HFFc6 (cell line): ENCODE measurements at places on chromosomes 7 and 10. TPM values are rescaled to one million over a fixed set of nuclear protein-coding genes. Genes with fewer than 3 reads are reported as not detected.
A peak's percentile ranks its signal among the peaks of the same experiment; 100 is the strongest.

- H3K4me1 ChIP-seq: no peaks in the 10 kb centered on the region
- no peak overlapping the region for H3K4me3 ChIP-seq
- no peak for DNase-seq
- no peak overlapping the region for H3K27ac ChIP-seq
- H3K36me3 ChIP-seq: no peaks in the 10 kb centered on the region
Measured at GRCh38 chr7:106862317-106863089, 2.6 kb upstream of the PIK3CG start.

DNA sequence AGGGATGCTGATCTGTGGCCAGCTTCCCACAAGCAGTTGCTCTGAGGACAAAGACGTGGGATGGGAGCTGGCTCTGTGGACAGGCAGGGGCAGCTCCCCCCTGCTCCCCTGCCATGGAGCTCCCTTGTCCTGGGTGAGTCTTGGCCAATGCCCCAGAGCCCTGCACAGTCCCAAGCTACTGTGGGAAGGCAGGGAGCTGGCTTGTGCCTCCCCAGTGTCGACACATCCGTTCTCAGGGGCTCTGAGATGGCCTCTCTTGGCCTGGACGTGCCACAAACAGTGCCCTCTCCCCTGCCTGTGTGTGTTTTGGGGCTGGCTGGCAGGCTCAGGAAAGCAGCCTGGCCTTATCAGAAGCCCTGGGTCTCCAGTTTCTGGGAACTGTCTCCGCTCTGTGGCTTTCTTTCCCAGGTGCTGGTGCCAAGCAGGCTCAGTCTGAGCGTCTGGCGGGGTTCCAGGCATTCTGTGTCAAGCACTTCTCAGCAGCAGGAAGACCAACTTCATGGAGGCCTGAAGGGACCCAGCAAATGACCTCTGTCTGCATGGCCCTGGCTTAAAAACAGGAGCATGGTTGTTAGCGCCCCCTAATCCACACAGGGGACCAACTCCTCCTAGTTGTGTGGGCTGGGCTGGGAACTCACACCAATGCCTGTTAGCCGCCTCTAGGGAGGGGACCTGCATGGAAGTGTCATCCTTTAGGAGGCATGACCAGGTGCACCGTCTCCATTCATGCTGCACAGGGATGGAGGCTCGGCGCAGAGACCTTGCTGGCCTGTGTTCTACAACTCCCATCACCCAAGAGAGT is 375.2 kb downstream of the RPS24 start:
- no peak for DNase-seq
- no peak overlapping the region for H3K27ac ChIP-seq
- no peak overlapping the region for H3K4me3 ChIP-seq
- no peaks in the 10 kb centered on the region for H3K36me3 ChIP-seq

Gene IDI2
- not detected in 3 replicates for total RNA-seq

Gene CLCN1
- total RNA-seq: not detected in 3 replicates

DNA sequence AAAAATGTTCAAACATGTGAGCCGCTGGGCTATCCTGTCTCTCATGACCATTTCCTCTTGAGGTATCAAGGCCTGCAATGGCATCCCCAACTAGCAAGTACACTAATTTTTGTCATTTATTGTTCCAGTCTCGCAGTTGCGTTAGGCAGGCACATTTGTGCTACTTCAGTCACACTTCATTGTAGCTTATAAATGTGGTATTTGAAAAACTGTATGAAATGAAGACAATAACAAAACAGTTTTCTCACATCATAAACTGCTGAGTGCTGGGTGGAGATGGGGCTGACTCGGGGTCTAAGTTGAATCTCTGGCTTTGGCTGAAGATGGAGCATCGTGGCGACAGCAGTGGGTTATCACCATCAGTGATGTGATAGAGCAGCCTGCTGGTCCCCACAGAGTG is 92.7 kb downstream of the FAM13C start:
- H3K36me3 ChIP-seq: no peaks in the 10 kb centered on the region
- H3K4me1 ChIP-seq: no peaks in the 10 kb centered on the region
- DNase-seq: no peak
- H3K27me3 ChIP-seq: no peaks in the 10 kb centered on the region; the same call in 1 of the 2 replicates
- no peak overlapping the region for H3K27ac ChIP-seq
- H3K4me3 ChIP-seq: no peak overlapping the region

DNA sequence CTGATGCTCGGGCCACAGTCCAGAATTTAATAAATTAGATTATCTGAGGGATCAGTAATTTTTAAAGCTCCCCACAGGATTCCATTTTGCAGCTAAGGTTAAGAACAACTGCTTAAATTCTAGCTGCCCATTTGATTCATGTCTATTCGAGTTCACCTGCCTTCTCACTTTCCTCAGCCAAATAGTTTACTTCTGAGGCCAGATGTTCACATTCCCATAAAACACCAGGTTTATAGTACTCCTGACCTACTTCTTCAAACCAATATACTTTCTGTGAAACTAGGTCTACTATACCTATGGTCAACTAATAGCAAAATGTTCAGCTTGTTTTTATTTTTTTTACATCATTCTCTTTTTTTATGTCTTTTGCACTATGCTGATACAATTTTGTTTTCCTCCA is 86.3 kb downstream of the GPR158 start:
- no peak overlapping the region for H3K27ac ChIP-seq
- no peaks in the 10 kb centered on the region for H3K4me1 ChIP-seq
- no peak overlapping the region for H3K4me3 ChIP-seq
- DNase-seq: no peak
- no peaks in the 10 kb centered on the region for H3K36me3 ChIP-seq

DNA sequence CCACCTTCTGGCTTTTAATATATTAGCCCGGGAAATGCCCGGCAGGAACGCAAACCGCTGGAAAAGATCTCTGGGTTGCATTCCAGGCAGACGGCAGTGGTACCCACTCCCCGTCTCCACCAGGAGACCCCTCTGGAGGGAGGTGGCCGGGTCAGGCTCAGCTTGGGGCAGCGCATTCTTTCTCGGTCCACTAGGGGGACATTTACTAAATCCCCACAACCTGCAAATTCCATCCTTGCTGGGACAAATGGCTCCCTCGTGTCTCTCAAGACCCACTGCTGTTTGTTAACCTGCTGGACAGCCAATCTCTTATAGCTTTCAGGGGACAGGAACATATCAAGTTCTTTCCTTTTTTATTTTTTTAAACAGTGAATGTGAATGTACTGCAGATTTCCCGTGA is 45.8 kb upstream of the CARD11 start:
- no peaks in the 10 kb centered on the region for H3K36me3 ChIP-seq
- no peak for DNase-seq
- H3K27me3 ChIP-seq: peaks cover 3% of the 10 kb centered on the region; the same call in 1 of the 2 replicates
- H3K4me1 ChIP-seq: no peaks in the 10 kb centered on the region

GRCh38 chr10:131726076-131726880 is 174.5 kb upstream of the PPP2R2D start:
- no peaks in the 10 kb centered on the region; the same call in 1 of the 2 replicates for H3K27me3 ChIP-seq
- H3K27ac ChIP-seq: no peak overlapping the region
- no peaks in the 10 kb centered on the region; the same call in 1 of the 2 replicates for H3K36me3 ChIP-seq
- H3K4me3 ChIP-seq: no peak overlapping the region
- no peak for DNase-seq
- no peaks in the 10 kb centered on the region for H3K4me1 ChIP-seq

- H3K27me3 ChIP-seq: peaks cover 3% of the 10 kb centered on the region; the same call in 1 of the 2 replicates
- H3K36me3 ChIP-seq: no peaks in the 10 kb centered on the region
- H3K4me1 ChIP-seq: peaks cover 18% of the 10 kb centered on the region
- H3K27ac ChIP-seq: no peak overlapping the region
Measured at GRCh38 chr10:38007551-38007950, 2.9 kb upstream of the ZNF33A start.

DNA sequence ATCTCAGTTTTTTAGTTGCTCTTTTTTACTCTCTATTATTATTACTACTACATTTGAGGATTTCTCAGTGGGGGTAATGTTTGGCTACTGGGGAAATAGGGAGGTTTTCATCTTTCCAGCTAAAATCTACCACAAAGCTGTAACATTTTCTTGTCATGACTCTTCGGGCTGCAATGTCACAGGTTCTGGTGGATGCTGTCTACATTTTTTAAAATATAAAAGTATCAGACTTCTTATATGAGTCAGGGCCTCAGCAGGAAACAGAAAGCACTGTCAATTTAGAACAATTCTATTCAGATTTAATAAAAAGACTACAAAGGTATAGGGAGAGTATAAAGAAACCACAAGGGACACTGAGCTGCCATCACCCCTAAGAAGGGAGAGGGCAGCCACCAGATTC is 61.6 kb downstream of the DNAJC12 start:
- no peak for DNase-seq
- H3K36me3 ChIP-seq: no peaks in the 10 kb centered on the region
- H3K27ac ChIP-seq: no peak overlapping the region
- H3K4me3 ChIP-seq: no peak overlapping the region
- peaks cover 10% of the 10 kb centered on the region; the same call in 1 of the 2 replicates for H3K27me3 ChIP-seq

DNA sequence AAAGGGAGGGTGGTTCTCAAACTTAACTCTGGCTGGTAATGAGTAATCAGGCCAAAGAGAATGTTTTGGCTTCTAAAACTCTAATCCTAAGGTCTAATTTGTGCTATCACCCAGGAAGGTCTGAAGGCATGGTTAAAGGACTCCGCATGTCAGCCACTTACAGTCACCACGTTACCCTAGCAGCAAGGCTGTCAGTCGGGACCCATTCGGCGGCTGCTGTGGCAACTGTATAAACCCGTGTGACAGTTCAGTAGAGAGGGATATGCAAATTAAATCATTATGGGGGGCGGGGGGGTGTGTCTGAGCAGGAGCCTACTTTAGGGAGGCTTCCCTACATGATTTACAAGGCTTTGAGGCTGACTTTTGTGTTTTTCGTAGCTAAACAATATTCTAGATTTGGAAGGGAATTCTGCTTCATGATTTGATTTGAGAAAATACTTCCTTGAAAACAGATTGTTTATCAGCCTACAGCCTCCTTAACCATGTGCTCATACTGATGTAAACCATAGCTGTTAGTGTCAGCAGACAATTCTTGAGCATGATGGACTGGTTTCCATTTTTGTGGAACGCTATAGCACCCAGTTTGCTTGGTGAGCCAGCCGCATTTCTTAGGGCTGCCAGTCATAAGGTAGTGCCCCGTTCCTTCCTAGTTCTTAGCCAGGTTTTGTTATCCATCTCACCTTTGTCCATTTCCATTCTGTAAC is 284.4 kb downstream of the USP6NL start:
- no peak overlapping the region for H3K27ac ChIP-seq
- peaks cover 16% of the 10 kb centered on the region for H3K4me1 ChIP-seq
- no peak overlapping the region for H3K4me3 ChIP-seq
- H3K27me3 ChIP-seq: no peaks in the 10 kb centered on the region; the same call in 1 of the 2 replicates
- no peaks in the 10 kb centered on the region for H3K36me3 ChIP-seq
- no peak for DNase-seq

Gene DLD
- total RNA-seq: 76.9 to 88.0 TPM (median 86.2 TPM) in 3 replicates

- no peak overlapping the region for H3K4me3 ChIP-seq
- DNase-seq: peak; percentile 63
- peaks cover 8% of the 10 kb centered on the region for H3K4me1 ChIP-seq
- no peaks in the 10 kb centered on the region for H3K36me3 ChIP-seq
- H3K27ac ChIP-seq: peak overlapping the region; percentile 42; the same call in 1 of the 2 replicates
Measured at GRCh38 chr7:152588350-152588749, 87.6 kb downstream of the XRCC2 start.

DNA sequence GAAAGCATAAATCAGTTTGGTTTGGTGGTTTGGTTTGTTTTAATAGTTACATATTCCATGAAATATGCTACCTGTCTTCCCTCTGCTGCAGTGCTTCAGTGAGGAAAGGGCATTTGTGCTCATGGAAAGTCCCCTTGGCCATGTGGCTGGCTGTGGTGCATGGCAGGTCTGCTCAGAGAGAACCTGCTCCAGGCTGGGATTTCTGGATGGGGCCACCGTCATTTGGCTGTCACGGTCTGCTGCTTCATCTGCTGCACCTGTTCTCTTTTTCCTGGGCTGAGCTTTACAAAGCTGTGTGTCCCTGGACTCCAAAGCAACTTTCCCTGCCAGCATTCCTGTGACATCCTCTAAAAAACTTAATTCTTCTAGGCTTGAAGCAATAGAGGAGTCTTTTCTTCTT is 8.9 kb downstream of the CDK14 start:
- H3K36me3 ChIP-seq: peaks cover 4% of the 10 kb centered on the region; the same call in 1 of the 2 replicates
- no peak for DNase-seq
- H3K4me3 ChIP-seq: no peak overlapping the region
- H3K27ac ChIP-seq: no peak overlapping the region
- peaks cover 30% of the 10 kb centered on the region for H3K4me1 ChIP-seq
- no peaks in the 10 kb centered on the region for H3K27me3 ChIP-seq

GRCh38 chr10:91032611-91033206 is 111.8 kb upstream of the ANKRD1 start:
- peaks cover 34% of the 10 kb centered on the region for H3K4me1 ChIP-seq
- H3K36me3 ChIP-seq: no peaks in the 10 kb centered on the region
- no peak overlapping the region for H3K4me3 ChIP-seq
- H3K27me3 ChIP-seq: peaks cover 10% of the 10 kb centered on the region; the same call in 1 of the 2 replicates

DNA sequence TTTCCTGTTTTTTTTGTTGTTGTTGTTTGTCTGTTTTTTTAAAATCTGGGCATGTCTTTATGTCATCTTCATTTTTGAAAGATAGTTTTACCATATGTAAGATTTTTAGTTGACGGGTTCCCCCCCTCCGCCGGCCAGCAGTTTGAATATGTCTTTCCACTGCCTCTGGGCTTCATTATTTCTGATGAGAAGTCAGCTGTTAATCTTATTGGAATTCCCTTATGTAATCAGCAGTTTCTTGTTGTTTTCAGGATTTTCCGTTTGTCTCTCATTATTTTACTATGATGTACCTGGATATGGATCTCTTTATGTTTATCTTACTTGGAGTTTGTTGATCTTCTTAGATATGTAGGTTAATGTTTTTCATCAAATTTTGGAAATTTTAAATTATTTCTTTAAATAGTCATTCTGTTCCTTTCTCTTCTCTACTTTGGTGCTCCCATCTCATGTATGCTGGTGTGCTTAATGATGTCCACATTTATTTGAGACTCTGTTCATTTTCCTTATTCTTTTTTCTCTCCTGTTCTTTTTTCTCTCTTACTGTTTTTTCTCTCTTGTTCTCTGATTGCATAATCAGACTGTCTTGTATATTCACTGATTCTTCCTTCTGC is 9.7 kb downstream of the EXOC6 start:
- no peak overlapping the region for H3K4me3 ChIP-seq
- H3K36me3 ChIP-seq: peaks cover 39% of the 10 kb centered on the region
- no peaks in the 10 kb centered on the region for H3K27me3 ChIP-seq
- no peaks in the 10 kb centered on the region for H3K4me1 ChIP-seq
- no peak for DNase-seq
